ENCODE measurements at places on chromosomes 5 and 9. TPM values are rescaled to one million over a fixed set of nuclear protein-coding genes. Genes with fewer than 3 reads are reported as not detected.
A peak's percentile ranks its signal among the peaks of the same experiment; 100 is the strongest.

GRCh38 chr9:7325995-7326394, 473.6 kb downstream of the DMAC1 start:
- no peak for DNase-seq

GRCh38 chr9:133692364-133692985, 45.7 kb downstream of the SARDH start:
- no peak for DNase-seq

DNA sequence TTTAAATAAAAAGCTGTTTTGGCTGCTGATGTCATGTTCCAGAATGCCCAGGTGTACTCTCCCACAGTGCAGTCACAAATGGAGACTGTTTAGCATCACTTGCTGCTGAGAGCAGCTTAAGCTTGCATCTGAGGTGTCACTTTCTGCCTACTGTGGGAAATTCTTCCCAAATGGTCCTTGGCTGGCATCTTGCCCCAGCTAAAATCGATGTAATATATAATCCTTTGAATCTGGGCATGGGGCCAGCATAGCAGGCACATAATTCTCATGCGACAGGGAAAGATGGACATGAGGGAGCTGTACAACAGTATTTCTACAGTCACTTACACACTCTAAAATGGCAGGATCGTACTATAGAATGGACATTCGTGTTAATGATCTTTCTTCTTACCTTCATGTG, 144.3 kb downstream of the MACIR start:
- DNase-seq: no peak

- DNase-seq: no peak
These were observed 157.1 kb downstream of the ARRDC3 start for GRCh38 chr5:91225848-91226686.

- no peak for DNase-seq
These were observed 161.8 kb upstream of the ELL2 start for GRCh38 chr5:96123418-96123817.

DNA sequence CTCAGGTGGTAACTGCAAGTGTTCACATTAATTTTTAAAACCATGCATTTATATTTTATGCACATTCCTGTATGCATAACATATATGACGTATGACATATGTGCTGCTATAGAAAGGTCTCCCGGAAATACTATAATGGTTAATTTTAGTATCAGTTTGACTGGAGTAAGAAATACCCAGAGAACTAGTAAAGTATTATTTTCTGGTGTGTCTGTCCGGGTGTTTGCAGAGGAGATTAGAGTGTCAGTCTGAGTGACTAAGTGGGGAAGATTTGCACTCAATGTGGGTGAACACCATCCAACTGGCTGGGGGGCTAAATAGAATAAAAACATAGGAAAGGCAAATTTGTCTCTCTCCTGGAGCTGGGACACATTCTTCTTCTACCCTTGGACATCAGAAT, 26.9 kb downstream of the UIMC1 start:
- no peak for DNase-seq

- DNase-seq: no peak
These were observed 124.4 kb upstream of the ABCA1 start for GRCh38 chr9:105052346-105052745.

DNA sequence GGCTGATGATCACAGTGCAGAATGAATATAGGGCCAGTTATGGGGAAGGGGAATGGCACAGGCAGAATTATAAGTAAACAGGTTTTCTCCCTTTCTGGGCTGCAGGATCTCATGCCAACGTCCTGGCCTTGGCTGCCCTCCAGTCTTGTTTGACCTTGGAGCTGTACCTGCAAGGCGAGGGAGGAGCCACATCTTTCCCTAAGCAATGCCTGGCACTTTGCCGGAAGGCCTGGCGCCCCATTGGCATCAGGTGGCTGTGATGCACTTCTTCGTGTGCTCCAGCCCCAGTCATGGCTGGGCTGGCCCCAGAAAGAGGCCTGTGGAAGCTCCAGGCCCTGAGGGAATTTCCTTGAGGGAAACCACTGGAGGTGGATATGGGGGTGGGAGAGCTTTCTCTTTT, 16.7 kb upstream of the IQGAP2 start:
- no peak for DNase-seq

- no peak for DNase-seq
These were observed 17.7 kb downstream of the SNX18 start for GRCh38 chr5:54535149-54535844.

DNA sequence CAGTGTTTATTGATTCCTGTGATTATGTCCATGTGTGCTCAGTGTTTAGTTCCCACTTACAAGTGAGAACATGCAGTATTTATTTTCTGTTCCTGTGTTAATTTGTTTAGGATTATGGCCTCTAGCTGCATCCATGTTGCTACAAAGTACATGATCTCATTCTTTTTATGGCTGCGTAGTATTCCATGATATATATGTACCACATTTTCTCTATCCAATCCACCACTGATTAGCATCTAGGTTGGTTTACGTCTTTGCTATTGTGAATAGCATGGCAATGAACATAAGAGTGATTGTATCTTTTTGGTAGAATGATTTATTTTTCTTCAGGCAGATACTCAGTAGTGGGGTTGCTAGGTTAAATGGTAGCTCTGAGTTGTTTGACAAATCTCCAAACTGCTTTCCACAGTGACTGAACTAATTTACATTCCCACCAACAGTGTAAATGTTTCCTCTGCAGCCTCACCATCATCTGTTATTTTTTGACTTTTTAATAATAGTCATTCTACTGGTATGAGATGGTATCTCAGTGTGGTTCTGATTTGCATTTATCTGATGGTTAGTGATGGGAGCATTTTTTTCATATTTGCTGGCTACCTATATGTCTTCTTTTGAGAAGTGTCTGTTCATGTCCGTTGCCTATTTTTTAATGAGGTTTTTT, 47.5 kb upstream of the ELL2 start:
- no peak for DNase-seq

- DNase-seq: peak; percentile 22
These were observed 22.2 kb upstream of the CEP78 start for GRCh38 chr9:78213712-78214111.

- DNase-seq: no peak
These were observed 61.0 kb downstream of the DAP start for GRCh38 chr5:10699987-10700386.

TXNDC8 gene
- polyA plus RNA-seq: not detected

LAMC3 gene
- polyA plus RNA-seq: 0.07 TPM

SEMA6A gene
- polyA plus RNA-seq: 0.29 TPM

PHYHD1 gene
- polyA plus RNA-seq: not detected

DOCK8 gene
- polyA plus RNA-seq: not detected

RPP25L gene
- polyA plus RNA-seq: 46.3 TPM

PCDHB15 gene
- 0.99 TPM for polyA plus RNA-seq

TAS2R1 gene
- polyA plus RNA-seq: not detected
